ENCODE measurements at places on chromosomes 1 and 21.

DNA sequence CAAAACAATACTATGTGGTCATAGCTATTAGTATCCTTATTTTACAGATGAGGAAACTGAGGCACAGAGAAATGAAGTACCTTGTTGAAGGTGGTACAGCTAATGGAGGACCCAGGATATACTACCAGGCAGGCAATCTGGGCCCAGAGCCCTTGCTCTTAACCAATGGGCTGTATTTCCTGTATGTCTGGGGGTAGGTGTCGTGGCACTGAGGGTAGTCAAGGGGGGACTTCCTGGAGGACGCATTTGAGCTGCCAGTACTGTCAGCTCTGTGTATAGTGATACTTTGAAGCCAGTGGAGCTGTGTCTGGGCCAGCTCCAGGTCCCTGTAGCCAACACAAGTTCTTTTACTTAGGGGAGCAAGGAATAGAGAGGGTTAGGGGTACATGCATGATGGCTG is 34.9 kb downstream of the FAM151A start:
- DNase-seq = no peak

- DNase-seq = no peak
Measured at GRCh38 chr1:205225901-205226765, 1.6 kb upstream of the TMCC2 start.

- no peak for DNase-seq
Measured at GRCh38 chr21:42820616-42821465, 58.5 kb downstream of the WDR4 start.

DNA sequence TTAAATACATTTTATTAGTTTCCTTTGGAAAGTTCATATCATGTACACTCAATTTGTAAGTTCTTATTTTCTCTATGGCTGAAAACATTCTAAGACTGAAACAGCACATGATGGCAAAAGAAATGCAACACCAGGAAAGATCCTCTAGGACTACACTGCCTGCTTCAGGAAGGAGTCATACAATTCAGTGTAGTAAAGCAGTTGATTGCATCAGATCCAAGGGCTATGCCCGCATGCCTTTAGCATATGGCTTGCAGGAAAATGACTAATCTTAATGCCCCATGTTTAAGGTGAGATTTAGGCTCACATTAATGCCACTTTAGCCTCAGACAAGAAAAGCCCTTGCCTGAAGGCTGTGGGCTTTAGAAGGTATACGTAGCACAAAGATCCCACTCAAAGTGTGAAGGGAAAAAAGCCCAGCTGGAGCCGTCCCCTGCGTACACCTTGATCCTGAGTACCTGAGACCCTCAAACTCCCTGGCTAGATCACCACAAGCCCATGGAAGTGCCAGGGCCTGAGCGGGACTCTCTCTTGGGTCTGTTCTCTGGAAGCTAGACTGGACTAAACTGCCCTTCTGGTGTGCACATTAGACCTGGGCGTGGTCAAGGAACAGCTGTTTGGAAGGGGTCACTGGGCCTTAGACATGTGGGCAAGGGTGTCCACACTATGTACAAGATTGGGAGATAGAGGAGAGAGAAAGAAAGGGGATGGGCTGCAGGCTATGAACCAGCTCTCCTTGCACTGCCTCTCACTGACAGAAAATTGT is 52.9 kb downstream of the ESRRG start:
- no peak for DNase-seq

DNA sequence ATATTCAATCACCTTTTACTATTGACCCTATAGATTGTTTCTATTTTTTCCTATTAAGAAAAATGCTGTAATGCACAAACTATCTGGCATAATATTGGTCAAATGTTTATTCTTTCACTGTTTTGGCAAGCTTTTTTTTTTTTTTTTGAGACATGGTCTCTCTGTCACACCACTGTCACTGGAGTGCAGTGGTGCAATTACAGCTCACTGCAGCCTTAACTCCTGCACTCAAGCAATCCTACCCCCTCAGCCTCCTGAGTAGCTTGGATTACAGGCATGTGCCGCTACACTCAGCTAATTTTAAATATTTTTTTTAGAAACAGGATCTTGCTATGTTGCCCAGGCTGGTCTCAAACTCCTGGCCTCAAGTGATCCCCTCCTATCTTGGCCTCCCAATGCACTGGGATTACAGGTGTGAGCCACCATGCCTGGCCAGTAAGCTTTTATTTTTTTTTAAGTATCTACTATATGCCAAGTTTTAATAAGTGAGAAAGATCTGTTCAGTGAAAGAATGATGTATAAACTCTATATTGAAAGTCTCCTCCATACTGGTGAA is 3.4 kb downstream of the CDC7 start:
- DNase-seq = no peak

DNA sequence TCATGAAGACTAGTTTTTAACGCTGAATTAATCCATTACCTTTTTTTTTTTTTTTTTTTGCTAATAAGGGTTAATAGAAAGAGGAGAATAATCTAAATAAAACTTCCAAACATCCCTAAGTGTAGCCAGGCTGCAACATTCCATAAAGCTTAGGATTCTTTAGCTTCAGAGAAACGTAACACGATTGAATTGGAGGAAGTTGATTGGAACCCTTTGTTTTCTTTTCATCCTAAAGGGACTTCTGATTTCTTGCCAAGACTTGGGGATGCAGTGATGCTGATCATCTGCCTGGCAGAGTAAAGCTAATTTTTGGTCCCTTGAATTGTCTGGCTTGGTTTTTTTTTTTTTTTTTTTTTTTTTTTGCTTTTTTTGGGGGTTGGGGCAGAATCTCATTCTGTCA is 142.9 kb downstream of the VPS13D start:
- no peak for DNase-seq

DNA sequence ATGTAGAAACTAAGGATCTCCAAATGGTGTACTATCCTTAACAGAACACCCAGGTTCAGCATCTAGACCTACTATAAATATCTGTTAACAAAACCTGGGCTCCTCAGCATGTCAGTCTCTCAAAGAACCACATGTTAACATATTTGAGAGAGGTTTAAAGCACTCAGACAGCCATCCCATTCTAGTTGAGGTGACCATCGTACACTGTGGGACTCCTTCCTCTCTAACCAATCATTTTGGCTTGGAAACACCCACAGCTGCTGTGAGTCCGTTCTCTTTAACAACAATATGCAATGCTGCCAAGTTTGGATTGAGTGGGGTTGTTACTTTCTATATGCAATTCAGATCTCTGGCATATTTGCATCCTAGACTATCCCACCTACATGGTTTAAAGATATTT is 105.8 kb downstream of the MRPL39 start:
- DNase-seq = no peak

DNA sequence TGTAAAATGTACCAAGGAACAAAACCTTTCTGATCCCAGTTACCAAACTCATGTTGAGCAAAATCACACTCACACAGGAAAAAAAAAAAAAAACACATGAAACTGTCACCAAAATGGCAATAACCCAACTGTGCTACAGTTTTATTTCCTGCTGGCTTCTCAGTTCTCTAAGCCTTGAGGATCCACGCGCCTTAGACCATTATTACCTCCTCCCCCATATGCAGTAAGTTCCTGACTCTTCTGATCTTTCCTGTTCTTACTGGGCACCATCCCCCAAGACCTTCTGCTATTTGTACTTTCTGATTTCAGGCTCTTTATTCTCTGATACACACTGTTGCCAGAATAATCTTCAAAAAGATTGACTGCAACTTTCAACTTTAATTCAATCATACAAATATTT is 79.6 kb downstream of the SLC45A1 start:
- no peak for DNase-seq

- DNase-seq = no peak
Measured at GRCh38 chr1:172448995-172449584, 5.2 kb upstream of the PIGC start.

DNA sequence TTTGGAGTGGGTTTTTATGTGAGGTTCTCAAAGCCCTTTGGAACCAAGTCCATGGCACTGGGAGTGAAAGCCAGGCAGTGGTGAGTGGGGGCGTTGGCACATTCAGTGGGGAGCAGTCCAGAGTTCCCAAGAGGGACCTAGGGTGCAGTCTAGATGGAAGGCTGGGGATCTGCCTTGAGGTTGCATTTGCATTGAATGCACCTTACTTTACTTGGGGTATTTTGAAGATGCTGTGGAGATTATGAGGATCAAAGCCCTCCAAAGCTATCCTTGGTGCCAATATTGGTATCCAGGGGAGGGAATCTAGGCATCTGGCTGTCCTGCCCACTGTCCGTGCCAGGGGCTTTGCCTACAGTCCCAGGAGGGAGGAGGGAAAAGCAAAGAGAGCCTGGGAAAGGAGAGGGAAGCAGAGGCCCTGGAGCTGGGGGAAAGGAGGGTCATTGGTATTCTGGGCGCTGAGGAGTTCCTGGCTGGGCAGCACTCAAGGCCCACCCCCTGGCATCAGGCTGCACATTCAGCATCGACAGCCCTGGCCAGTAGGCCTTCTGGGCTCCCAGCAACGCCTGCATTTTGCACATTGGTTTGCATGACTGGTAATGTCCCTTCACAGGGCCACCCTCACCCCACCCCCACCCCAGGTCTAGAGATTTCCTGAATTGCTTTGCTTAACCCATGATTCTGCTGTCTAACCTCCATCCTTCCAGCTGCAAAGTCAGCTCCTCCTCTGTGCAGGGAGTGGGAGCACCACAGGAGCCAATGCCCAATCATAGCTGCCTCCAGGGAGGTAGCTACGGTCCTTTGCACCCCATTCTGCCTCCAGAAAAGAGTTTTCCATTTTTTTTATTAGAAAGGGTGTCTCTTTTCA is 843 bp upstream of the BCAN start:
- DNase-seq = no peak

DNA sequence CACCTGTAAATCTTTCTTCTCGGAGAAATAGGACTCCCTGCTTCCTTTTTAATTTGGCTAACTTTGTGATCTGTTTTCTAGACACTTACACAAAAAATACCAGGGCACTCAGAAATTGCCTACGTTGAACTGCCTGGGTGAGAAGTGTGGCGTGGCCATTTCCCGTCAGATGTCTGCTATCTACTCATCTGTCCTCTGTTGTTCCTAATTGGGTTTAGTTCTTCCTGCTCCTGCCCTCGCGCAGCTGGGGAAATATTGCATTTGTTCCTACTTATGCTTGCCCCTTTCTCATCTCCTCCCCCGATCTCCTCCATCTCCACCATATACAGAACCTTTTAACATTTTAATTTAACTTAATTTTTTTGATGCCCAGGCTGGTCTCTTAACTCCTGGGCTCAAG is 55.1 kb downstream of the CD58 start:
- peak; percentile 21 for DNase-seq

- no peak for DNase-seq
Measured at GRCh38 chr1:78277253-78277652, 213.5 kb upstream of the PTGFR start.

- DNase-seq = no peak
Measured at GRCh38 chr21:16751695-16752474, 761.0 kb upstream of the CXADR start.

DNA sequence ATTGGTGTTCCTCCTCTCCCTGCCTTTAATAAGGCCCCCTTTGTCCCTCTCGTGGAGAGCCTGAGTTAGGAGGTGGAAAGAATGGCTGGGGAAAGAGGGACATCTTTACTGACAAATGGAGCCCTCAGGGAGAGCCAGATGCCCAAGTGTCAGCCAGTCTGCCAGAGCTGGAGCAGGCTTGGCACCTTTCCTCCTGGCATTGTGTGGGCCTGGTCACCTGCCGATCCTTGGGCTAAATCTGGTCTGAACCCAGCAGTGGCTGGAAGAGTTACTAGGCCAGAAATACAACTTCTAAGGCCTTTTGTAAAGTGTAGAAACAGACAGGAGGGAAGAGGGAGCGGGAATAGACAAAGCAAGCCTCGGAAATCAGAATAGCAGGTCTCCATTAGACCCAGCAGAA is 24.9 kb downstream of the VANGL1 start:
- DNase-seq = no peak

DNA sequence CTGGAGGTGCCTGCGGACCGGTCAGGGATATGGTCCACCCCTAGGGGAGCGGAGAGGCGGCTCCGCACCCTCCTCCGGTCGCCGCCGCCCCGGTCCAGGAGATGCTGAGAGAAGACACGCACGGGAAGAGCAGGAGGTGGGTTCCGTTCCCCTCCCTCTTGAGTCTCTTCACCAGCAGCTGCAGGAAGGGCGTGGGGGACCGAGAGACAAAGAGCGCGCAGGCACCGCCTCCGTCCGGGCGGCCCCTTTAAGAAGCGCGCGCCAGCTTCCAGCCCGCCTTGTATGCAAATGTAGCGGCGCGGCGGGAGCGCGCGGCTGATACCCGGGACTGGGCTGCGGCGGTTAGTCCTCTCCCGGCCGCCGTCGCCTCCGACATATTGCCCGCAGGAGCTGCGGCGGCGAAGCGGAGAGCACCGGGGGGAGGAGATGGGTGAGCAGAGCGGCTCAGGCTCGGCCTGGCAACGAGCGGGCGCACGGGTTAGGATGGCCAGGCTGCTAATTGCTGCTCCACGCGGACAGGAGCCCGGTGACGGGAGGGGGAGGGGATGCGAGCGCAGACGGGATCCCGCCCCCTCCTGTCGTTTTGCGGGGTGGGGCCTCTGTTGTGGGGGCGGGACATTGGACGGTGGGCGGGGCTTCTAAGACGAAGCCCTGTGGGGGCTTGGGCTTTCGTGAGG is at the start of gene TMEM39B:
Gene TMEM39B, plus strand, starts transcription at position 318 of the 677 bp plus-strand sequence. Its CDS starts 109 bp downstream, at position 427.
- peak; percentile 90 for DNase-seq

GRCh38 chr21:42349420-42350317 is 1.1 kb downstream of the TFF2 start:
- no peak for DNase-seq

GRCh38 chr1:116373431-116374352 is 648 bp downstream of the ATP1A1 start:
- peak; percentile 50 for DNase-seq

DNA sequence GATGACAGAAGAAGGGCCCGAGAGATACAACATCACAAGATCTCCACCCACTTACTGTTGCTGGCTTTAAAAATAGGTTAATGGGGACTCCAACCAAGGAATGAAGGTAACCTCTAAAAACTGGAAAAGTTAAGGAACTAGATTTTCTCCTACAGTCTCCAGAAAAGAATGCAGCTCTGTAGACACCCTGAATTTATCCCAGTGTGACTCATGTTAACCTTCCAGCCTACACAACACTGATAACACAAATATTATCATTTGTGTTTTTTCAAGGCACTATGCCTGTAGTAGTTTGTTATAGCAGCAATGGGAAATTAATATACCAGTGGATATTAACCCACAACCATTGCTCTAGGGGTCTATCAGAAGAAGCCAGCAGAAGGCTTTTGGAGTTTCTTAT is 730.7 kb upstream of the ZP4 start:
- DNase-seq = no peak

DNA sequence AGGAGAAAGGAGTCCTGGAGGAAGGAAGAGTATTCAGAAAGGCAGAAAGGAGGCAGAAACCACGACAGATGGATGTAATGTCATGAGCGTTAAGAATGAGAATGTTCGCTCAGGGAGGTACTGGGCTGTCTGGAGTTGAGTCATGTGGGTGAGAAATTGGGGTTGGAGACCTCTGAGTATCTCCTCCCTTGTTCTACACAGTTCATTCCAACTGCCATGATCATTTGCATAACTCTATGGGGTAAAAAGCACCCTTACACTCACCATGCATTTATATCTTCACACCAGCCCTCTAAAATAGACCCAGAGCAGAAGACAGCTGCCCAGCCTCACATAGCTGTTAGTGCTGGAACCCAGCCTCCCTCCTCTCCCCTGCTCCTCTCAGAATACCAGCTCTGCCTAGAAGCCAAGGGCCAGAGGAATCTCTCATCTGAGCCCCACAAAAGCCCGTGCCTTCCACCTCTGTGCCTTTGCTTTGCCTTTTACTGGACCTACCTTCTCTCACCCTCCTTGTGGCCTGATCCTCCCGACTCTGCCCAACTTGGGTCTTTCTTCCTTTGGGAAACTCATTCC is 85.2 kb downstream of the BEND5 start:
- no peak for DNase-seq

All from effector CD4-positive, alpha-beta T cell (primary cell).